MCF 10A (cell line): ENCODE measurements at places on chromosomes 16 and 17.

DNA sequence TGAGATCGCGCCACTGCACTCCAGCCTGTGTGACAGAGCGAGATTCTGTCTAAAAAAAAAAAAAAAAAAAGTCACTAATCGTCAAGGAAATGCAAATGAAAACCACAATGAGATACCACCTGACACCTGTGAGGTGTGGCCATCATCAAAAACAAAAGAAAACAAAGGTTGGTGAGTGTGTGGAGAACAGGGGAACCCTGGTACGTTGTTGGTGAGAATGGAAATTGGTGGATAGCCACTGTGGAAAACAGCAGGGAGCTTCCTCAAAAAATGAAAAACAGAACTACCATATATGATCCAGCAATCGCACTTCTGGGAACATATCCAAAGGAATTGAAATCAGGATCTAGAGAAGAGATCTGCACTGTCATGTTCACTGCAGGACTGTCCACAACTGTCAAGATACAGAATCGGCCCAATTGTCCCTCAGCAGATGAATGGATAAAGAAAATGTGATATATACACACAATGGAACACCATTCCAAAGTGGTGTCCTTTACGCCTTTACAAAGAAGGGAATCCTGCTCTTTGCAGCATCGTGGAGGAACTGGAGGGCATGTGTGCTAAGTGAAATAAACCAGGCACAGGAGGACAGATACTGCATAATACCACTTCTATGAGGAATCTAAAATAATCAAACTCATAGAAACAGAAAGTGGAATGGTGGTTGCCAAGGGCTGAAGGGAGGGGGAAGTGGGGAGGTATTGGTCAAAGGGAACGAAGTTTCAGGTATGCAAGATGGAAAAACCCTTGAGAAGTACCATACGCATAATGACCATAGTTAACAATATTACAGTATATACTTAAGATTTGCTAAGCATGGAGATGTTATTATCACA, 63.5 kb upstream of the PLCG2 start:
- H3K27me3 ChIP-seq = no peaks in the 10 kb centered on the region
- H3K4me1 ChIP-seq = peaks cover 30% of the 10 kb centered on the region
- no peak for DNase-seq

DNA sequence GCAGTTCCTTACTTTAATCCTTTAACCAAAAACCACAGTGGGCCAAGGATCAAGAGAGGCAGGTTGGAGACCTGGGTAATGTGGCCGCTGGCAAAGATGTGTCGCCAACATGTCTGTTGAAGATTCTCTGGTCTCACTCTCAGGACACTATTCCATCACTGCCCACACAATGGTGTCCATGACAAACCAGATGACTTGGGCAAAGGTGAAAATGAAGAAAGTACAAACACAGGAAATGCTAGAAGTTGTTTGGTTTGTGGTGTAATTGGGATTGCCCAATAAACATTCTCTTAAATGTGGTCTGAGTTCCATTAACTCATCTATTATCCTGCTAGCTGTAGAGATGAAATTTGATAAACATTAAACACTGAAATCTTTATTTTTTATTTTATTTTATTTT, 43.3 kb downstream of the SALL1 start:
- H3K4me3 ChIP-seq = no peak overlapping the region
- H3K27me3 ChIP-seq = no peaks in the 10 kb centered on the region

DNA sequence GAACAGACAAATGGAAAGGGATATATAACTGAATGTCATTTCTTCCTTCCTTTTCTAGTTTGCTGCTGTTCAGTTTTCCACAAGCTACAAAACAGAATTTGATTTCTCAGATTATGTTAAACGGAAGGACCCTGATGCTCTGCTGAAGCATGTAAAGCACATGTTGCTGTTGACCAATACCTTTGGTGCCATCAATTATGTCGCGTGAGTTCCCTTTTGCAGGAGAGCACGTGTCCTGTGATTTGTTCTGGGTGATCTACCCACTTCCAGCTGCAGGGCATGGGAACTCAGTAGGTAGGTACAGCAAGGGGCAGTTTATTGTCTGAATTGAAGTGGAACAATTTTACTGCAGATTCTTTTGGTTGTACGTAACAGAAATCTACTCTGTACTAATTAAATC, 8.8 kb downstream of the ITGAL start:
- H3K4me1 ChIP-seq = no peaks in the 10 kb centered on the region
- no peaks in the 10 kb centered on the region for H3K27me3 ChIP-seq
- no peak overlapping the region for H3K27ac ChIP-seq
- DNase-seq = no peak

DNA sequence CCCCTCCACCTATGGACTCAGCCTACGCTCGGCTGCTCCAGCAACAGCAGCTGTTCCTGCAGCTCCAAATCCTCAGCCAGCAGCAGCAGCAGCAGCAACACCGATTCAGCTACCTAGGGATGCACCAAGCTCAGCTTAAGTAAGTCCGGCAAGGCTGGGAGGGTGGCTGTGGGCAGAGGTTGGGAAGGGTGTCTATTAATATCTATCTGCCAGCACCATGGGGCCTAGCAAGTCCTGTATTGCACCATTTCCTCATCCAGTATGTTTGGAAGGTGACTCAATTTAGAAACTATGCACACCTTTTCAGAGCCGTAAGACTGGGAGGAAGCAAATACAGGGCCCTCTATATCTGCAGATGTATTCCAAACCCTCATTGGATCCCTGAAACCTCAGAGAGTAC, 45.0 kb upstream of the ARHGAP44 start:
- H3K4me1 ChIP-seq = no peaks in the 10 kb centered on the region
- H3K27me3 ChIP-seq = peaks cover 23% of the 10 kb centered on the region
- H3K27ac ChIP-seq = no peak overlapping the region
- H3K36me3 ChIP-seq = no peaks in the 10 kb centered on the region

DNA sequence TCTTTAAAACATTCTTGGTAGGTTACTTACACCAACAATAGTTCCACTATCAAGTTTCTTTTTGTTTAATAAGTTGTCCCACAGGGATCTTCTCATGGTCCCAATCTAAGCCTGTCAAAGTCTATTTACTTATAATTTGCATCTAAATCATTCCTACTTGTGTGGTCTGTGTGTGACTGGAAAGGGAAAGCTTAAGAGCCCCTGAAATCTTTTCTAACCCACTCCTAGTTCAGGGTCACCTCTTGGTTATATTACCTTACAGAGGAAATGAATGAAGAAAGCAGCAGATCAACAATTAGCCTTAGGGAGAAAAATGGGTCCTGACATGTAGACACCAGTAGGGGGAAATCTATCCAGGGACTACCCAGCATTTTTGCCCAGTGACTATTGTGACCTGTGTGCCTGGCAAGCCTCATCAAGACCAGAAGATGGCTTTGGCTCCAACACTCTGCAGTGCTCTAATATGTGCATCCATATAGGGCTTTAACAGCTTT, 110.4 kb upstream of the HAS3 start:
- peak overlapping the region; percentile 33 for H3K4me3 ChIP-seq
- H3K36me3 ChIP-seq = no peaks in the 10 kb centered on the region
- H3K27ac ChIP-seq = peak overlapping the region; percentile 93
- H3K27me3 ChIP-seq = no peaks in the 10 kb centered on the region

DNA sequence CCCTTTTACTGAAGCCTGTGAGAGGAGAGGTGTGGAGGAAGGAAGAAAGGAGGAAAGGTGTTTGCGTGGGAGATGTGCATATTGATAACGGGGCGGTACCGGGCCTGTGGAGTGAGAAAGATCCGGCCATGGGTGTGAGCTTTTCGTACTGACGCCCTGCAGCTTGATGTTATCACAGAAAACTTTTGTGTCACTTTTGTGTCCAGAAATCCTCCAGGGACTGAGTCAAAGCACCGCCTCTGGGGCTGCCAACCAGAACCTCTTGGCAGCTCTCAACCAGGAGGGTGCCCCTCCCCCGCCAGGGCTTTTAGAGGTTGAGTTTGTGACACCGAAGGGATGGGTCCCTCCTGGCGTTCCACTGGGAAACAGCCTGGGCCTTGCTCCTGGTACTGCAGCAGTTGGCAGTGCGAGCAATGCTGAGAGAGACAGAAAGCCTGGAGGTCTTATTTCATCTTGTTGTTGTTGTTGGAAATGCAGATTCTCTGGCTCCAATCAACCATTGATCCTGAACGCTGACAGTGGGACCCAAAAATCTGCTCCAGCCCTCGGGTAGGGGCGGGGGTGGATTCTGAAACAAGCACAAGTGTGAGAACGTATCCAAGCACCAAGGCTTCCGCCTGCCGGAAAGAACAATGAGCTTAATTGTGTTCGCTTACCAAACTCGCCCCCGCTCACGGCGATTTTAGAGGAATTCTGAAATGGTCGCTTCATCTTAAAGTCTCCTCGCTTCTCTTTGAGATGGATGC, 65.0 kb downstream of the CRISPLD2 start:
- no peaks in the 10 kb centered on the region for H3K27me3 ChIP-seq
- no peak for DNase-seq
- H3K27ac ChIP-seq = no peak overlapping the region
- H3K36me3 ChIP-seq = peaks cover 6% of the 10 kb centered on the region

GRCh38 chr17:2419486-2419885, 18.6 kb upstream of the MNT start:
- peaks cover 9% of the 10 kb centered on the region for H3K4me1 ChIP-seq
- H3K36me3 ChIP-seq = peaks cover 25% of the 10 kb centered on the region
- no peaks in the 10 kb centered on the region for H3K27me3 ChIP-seq
- no peak overlapping the region for H3K4me3 ChIP-seq
- no peak for DNase-seq

DNA sequence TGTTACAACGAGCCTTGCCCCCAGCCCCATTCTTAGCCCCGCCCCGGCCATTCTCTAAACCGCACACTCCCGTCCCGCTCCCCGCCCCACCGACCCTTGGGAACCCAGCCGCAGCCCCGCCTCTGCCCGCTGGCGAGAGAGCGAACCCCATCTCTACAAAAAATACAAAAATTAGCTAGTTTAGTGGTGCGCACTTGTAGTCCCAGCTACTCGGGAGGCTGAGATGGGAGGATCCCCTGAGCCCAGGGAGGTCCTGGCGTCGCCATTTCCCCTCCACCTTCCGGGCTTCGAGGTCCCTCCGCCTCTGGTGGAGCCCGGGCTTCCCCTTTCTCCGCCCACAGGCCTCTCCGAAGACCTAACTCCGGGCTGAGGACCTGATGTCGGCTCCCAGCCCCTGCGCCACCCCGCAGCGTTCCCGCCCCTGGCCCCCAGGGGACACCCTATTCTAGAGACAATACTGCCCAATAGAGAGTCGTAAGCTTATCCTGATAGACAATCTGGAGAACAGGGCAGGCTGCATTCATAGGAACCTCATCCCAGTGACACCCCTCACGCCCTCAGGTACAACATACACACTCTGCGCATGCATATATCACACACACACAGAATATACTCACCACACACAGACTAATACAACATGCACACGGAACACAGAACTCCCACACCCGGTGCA, 480 bp upstream of the PROCA1 start:
- DNase-seq = no peak
- H3K4me1 ChIP-seq = peaks cover 28% of the 10 kb centered on the region
- no peaks in the 10 kb centered on the region for H3K27me3 ChIP-seq
- H3K4me3 ChIP-seq = peak overlapping the region; percentile 71
- no peak overlapping the region for H3K27ac ChIP-seq
- H3K36me3 ChIP-seq = peaks cover 37% of the 10 kb centered on the region
